Gastroesophageal sphincter (tissue), 4 donors: ENCODE measurements at places on chromosomes 11 and 22. TPM values are rescaled to one million over a fixed set of nuclear protein-coding genes. Genes with fewer than 3 reads are reported as not detected.

DNA sequence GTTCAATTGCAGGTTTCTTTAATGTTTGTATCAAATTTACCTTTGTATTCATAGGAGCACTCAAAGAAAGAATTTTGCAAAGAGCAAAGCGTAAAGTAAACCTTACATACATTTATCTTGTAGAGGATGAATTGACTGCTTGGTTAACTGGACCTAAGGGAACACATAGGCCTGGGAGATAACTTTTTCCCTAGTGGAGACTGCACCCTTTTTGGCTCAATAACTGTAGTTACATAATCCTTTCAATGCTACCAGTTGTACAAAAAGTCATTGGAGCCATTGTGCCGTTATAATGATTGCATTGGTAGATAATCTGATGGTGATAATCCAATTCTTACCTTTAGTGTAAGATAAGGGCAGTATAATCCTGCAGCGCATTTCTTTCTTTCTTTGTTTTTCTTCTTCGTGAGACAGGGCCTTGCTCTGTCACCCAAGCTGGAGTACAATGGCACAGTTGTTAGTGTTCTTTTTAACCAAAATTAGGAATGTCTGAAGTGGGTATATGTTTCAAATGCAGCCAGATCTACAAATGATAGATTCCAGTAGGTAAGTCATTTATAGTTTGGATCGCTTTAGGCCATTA, 18.3 kb downstream of the ATG13 start:
- ATAC-seq: no peak

SAAL1 gene
- 16.7 TPM for total RNA-seq

CLP1 gene
- total RNA-seq: 11.4 TPM

GRCh38 chr22:50469377-50470305, 5.2 kb downstream of the SBF1 start:
- no peak for ATAC-seq

OVOL1 gene
- 0.62 TPM for total RNA-seq

- no peak for ATAC-seq
These were observed 33.0 kb downstream of the PPP6R2 start for GRCh38 chr22:50376085-50376651.

DNA sequence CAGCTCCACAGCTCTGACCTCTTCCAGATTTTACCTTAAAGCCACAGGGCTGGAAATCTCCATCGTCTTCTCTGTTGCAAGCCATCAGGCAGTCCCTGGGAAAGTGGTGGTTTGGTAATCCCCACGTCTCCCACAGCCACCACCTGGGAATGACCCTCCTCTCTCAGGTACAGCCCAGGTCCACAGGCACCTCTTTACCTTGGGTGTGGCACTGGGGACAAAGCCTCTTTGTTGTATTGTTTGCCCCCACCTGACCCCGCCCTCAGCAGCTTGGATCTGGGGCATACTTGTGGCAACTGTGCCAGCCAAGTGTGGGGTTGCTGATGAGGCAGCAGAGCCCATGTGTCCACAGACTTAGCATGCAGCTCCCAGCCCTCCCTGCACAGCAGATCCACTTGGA, 77.6 kb downstream of the LRRC32 start:
- ATAC-seq: no peak

JHY gene
- 15.6 TPM for total RNA-seq

DNA sequence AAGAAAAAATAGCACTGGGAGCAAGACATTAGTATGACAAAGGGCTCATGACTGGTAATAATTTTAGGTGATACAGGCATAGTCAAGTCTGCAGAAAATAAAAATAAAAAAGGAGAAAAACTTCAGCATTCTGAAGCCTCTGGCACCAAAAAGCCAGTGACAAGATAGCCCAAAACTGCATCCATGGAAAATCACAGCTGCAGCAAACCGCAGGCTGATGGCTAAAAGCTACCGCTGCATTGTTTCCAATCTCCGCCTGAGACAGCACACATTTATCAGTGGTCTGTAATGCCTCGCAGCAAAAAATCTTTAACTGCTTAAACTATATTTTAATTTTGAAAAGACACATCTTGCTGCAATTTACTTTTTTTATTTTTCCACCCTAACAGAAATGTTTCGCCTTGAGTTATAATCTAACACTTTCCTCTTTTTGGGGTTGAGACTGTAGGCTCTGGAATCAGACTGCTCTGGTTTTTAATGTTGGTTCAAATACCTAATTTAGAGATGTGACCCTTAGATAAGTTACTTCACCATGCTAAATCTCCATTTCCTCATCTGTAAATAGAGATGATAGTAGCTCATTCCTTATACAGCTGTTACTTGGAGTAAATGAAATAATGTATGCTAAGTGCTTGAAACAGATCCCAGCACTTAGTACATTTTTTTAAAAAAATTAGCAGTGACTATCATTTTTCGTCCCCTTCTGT, 42.0 kb upstream of the FIBIN start:
- no peak for ATAC-seq

DNA sequence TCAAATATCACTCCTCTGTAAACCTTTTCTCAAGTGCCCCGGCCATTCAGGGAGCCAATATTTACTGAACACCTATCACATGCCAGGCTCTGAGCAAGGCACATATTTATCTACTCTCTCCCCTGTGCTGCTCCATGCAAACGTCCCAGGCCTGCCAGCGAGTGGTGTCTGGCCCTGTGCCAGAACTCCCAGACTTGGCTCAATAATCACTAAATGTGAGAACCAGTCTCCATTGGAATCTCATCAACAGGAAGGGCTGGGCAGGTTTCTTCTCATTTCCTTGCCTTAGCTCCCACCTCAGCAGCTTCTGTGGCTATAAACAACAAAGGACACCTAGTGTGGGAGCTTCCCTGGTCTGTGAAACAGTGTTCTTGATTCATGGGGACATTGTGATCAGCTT, 21.7 kb downstream of the RASSF10 start:
- ATAC-seq: no peak

DNA sequence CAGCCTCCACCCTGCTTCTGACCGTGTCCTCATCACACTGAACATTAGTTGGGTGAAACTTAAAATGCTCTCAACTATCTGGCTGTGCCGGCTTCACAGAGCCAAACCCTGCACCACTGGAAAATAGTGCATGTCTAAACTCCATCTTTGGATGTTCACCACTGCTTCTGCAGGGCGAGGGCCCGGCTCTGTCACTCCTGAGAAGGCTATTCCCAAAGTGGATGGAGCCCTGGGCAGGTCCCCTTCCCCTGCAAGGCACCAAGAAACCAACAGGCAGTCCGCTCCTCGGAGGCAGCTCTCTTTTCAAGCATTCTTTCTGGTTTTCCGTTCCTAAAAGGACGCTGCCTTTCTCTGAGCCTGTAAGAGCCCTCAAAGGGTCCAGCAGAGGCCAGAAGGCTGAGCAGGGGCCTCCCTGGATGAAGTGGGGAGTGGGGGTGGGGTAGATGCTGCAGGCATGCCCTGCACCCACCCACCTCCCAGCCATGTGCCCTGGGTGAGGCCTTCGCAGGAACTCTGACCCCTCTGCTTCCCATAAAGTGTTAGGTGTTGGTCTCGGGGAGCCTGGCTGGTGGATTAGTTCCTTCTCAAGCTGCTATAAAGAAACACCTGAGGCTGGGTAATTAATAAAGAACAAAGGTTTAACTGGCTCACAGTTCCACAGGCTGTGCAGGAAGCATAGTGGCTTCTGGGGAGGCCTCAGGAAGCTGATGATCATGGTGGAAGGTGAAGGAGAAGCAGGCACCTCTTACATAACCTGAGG, 23.3 kb downstream of the LINC01488 start:
- no peak for ATAC-seq

GRCh38 chr22:43777286-43777685, 34.8 kb downstream of the EFCAB6 start:
- ATAC-seq: no peak

SAA4 gene
- total RNA-seq: not detected

GRCh38 chr11:61477727-61478148, 30.8 kb upstream of the LRRC10B start:
- ATAC-seq: peak; percentile 10

DNA sequence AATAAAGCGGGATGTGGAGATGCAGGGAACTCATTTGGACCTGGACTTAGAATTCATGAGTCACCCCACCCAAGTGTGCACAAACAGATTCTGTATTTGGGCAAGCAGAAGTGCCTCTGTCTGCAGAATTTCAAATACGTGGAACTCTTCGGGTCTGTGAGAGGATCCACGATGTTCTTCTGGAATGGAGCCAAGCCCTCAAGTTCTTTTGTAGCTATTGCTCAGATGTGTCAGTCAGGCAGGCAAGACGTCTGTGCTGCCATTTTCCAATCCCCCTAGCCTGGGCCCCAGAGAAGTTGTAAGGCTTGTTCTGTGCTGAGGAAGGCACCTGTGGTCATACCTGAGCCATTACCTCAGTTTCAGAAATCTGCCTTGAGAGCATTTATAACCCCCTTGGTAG, 132.8 kb upstream of the RASSF10 start:
- ATAC-seq: no peak

- ATAC-seq: no peak
These were observed 2.9 kb downstream of the APOC3 start for GRCh38 chr11:116832350-116833290.

GRCh38 chr11:86785576-86785975, 14.8 kb upstream of the PRSS23 start:
- ATAC-seq: no peak

DNA sequence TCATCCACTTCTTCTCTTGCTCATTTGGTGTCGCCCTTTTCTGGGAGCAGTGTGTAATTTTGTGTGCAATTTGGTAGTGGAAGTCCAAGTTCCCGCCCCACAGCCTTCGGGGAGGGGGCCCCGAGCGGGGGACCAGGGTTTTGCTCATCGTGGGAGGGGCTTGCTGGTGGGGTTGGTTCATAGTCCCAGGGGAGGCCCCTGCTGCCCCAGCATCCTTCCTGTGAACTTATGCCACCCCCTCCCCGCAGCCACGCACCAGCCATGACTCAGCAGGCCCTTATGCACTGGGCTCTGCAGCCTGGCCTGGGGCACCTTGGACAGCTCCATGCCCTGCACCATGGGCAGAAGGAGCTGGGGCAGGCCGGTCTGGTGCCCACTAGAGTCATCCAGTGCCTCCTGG, 1183.6 kb downstream of the BRD1 start:
- no peak for ATAC-seq

- ATAC-seq: no peak
These were observed 10.4 kb upstream of the ARHGEF17 start for GRCh38 chr11:73297702-73298101.

- no peak for ATAC-seq
These were observed 46.1 kb upstream of the LINC01488 start for GRCh38 chr11:69435161-69435986.

GRCh38 chr11:96627376-96627775, 237.6 kb downstream of the JRKL start:
- ATAC-seq: no peak

GRCh38 chr11:77320351-77320750, 18.9 kb upstream of the GDPD4 start:
- no peak for ATAC-seq

SPDYC gene
- not detected for total RNA-seq

- ATAC-seq: peak; percentile 30
These were observed 420 bp upstream of the TRIM44 start for GRCh38 chr11:35662061-35662648.

DNA sequence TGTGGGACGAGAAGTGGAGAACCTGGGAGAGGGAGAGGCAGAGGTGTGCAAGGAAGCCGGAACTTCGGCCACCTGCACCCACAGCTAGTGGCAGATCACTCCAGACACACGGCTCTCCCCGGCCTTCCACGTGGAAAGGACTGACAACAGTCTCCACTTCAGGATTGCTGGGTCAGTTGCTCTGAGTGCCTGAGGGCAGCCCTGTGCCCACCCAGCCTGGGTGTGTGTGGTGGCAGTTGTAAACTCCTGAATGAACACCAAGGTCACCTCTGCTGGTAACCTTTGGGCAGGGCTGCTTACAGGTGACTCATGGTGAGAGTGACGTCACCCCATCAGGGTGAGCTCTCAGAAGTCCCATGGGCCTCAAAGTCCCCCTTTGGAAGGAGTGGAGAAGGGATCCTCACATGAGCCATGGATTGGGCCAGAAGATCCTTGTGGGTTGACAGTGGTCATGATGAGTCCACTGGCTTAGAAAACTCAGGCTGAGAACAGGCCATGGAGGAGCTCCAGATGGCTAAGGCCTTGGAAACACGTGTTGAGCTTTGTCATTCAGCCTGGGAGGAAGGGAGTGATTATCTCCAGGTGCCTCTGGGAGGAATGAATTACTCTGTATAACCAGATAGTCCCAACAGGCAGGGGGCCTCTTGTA, 71.3 kb downstream of the BCR start:
- ATAC-seq: no peak

- ATAC-seq: no peak
These were observed 67.5 kb upstream of the MS4A8 start for GRCh38 chr11:60631944-60632343.

GRCh38 chr11:95641495-95641894, 148.1 kb downstream of the FAM76B start:
- peak; percentile 89 for ATAC-seq

VSTM5 gene
- 0.13 TPM for total RNA-seq

DNA sequence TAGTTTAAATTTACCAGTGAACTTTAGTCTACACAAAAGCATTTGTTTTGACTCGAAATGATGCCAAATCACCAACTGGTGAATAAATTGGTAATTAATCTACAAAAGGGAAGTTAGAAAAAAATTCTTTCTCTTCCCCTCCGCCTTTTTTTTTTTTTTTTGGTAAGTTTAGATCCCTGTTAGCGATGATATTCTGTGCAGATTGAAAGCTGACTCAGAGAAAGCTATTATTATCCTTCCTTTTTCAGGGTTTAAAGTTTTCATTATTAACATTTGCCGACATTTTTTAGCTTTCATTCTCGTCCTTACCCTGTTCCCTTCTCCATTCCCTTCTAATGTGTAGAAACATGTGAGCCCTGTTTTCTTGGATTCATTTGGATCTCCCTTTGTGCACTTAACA, 16.8 kb upstream of the NUP160 start:
- ATAC-seq: no peak

DNA sequence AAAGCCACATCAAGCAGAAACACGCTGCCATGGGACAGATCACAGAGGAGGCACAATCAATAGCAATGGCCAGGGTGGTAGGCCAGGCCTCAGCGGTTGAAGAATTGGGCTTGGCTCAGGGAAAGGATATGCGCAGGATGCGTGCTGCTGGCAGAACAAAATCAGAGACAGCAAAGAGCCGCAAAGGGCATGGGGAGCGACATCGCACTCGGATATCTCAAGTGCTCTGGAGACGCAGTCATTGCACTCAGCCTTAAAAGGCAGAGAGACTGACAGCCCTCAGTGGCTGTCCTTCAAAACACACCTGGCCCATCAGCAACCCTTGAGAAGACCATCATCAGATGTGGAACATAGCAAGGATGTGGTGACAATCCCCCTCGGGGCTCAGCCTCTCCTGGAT, 50.5 kb downstream of the CSNK2A3 start:
- no peak for ATAC-seq

GRCh38 chr22:42974223-42974622, 40.7 kb downstream of the PACSIN2 start:
- no peak for ATAC-seq

ZNRD2 gene
- total RNA-seq: 40.7 TPM

DNA sequence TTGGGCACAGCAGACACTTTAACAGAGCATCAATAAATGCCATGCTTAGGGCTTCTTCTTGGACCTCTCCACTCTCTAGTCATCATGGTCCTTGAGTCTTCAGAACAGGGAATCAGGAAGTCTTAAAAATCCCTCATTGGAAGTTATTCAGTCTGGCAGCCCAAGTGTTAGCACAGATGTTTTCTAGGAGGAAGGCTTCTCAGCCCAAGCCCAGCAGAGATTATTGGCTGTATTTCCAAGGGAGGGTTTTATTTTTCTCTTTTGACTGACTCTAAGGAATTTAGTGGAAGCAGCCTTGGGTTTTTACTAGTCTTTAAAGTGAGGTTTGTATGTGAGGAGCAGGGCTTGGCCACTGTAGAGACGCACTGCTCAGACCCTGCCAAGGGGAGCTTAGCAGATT, 41.9 kb downstream of the CEP164 start:
- ATAC-seq: no peak
